Ascending aorta (tissue), 2 donors: ENCODE measurements at places on chromosomes 12 and 14.

DNA sequence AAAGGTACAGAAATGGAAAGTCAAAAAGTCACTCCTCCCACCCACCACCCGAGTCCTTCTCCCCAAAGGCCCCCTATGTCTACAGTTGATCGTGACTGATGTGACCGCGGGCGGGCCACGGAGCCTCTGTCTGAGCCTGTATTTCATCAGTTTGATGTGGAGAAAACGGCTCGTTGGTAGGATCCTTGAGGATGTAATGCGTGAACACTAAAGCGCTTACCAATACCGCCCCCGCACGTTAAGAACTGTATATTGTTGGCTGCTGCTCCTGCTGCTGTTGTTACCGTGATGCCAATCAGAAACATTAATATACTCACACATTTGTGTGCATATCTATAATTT is 24.6 kb upstream of the UBC start:
- H3K27ac ChIP-seq = peak overlapping the region; percentile 83
- DNase-seq = peak; percentile 87
- peaks cover 15% of the 10 kb centered on the region for H3K4me1 ChIP-seq
- H3K27me3 ChIP-seq = no peaks in the 10 kb centered on the region
- H3K4me3 ChIP-seq = peak overlapping the region; percentile 48

DNA sequence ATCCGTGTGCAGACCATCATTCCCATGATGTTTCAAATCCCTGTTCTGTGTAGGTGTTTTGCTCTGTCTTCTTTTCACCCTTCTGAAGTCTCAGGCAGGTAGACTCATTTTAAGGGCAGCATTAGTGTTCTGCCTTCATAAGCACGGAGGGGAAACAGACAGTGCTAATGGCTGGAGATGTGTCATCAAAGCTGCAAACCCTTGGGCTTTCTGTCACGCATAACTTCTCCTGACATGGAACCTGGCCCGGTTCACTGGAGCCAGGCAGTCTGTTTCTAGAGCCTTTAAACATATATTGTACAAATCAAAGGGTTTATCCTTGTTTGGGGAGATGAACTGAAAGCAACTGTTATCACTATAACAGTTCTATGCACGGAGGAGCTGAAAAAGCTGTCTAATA is 141.4 kb downstream of the TMEM132D start:
- no peak overlapping the region for H3K4me3 ChIP-seq
- H3K27ac ChIP-seq = no peak overlapping the region
- H3K36me3 ChIP-seq = no peaks in the 10 kb centered on the region

- no peak overlapping the region for H3K4me3 ChIP-seq
- no peaks in the 10 kb centered on the region for H3K27me3 ChIP-seq
- no peak overlapping the region for H3K27ac ChIP-seq
- DNase-seq = no peak
Observed at GRCh38 chr12:120720234-120720986, 5.2 kb upstream of the ACADS start.

GRCh38 chr14:86430853-86431252 is 900.9 kb downstream of the FLRT2 start:
- no peak overlapping the region for H3K4me3 ChIP-seq
- no peak for DNase-seq
- no peaks in the 10 kb centered on the region for H3K27me3 ChIP-seq
- H3K27ac ChIP-seq = no peak overlapping the region
- no peaks in the 10 kb centered on the region for H3K4me1 ChIP-seq

DNA sequence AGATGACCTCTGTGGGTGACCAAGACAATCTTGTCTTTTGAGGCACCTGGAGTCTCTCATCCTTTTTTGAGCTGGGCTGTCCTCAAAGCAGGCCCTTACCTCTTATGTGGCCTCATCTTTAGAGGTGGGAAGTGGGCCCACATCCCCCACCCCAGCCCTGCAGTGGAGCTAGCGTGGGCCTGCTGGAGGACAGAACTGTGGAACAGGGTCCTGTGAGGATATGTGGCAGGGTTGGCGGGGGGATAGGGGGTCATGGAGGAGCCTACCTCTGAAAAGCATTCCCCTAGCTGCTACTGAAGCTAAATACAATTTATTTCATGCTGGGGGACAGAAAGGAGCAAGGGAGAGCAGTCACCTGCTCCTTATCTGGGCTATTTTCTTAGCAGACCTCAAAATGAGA is 457 bp upstream of the GPD1 start:
- DNase-seq = no peak
- H3K4me3 ChIP-seq = no peak overlapping the region
- no peak overlapping the region for H3K27ac ChIP-seq
- H3K4me1 ChIP-seq = peaks cover 6% of the 10 kb centered on the region
- H3K36me3 ChIP-seq = peaks cover 19% of the 10 kb centered on the region

- H3K4me3 ChIP-seq = no peak overlapping the region
- H3K4me1 ChIP-seq = no peaks in the 10 kb centered on the region
- H3K27ac ChIP-seq = no peak overlapping the region
- no peaks in the 10 kb centered on the region for H3K36me3 ChIP-seq
- DNase-seq = no peak
Observed at GRCh38 chr14:98742001-98742400, 530.0 kb downstream of the BCL11B start.

GRCh38 chr12:115337693-115338543 is 653.9 kb upstream of the TBX3 start:
- H3K27me3 ChIP-seq = no peaks in the 10 kb centered on the region
- no peaks in the 10 kb centered on the region for H3K4me1 ChIP-seq
- no peak for DNase-seq
